GM13976 (cell line): ENCODE measurements at places on chromosomes 12 and 14.

- DNase-seq: no peak
These were observed 371.4 kb upstream of the TMTC1 start for GRCh38 chr12:30155001-30155730.

DNA sequence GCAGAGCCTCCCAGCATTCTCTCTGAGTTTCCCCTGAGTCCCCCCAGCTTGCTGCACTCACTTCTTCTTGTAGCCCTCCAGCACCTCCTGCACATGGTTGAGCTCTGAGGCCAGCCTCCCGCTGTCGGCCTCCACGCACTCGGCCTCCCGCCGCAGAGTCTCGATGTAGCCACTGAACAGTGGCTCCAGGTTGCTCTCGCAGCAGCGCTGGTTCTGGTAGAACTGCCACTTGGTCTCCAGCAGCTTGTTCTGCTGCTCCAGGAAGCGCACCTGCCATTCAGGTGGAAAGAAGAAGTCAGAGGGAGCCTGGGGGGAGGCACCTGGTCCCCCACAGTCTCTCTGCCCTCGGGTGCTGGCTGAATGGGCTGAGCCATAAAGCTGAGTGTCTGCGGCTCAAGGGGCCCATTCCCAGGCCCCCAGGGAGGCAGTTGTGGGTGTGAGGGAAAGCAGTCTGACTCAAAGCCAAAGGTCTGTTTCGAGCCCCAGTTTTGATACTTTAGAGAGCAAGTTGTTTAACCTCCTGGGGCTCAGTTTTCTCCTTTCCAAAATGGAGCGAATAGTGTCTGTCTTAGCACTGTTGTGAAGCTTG lies 2.3 kb downstream of the KRT85 start:
- no peak for DNase-seq

DNA sequence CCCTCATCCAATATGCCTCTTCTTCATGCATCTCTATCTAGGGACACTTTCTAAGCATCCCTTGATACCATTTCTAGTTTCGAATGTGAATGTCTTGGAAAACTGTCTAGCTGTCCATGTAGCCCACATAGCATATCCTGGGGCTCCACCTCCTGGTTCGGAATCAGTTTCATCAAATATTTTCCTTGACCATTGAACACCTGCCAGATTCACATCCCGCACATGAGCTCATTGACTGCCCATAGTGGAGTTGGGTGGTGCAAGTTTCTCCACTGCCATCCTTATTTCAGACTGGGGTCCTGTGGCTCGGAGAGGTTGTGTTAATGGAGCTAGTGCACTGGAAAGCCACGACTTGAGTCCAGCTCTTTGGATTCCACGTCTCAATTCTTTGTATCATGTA lies 58.6 kb upstream of the TMEM263 start:
- DNase-seq: no peak

- no peak for DNase-seq
These were observed 1013.6 kb downstream of the FLRT2 start for GRCh38 chr14:86543521-86543920.

DNA sequence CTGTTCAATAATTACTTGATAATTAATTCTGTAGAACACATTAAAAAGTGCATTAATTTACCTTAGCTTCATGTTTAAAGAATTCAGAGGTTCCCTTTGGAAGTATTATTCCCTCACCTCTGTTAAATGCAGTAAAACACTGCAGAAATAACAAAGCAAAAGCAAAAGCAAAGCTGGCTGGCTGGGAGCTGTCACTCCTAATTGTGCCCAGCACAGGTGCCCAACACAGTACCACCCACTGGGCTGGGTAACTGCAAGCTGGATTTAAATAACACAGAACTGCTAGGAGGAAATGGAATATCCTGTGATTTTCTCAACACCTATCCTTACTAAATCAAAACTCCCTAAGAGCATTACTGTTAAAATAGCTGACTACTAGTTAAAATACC lies 72.6 kb downstream of the SLC2A13 start:
- DNase-seq: no peak

GRCh38 chr12:13530966-13531365 lies 334.4 kb downstream of the EMP1 start:
- DNase-seq: no peak

- no peak for DNase-seq
These were observed 146.1 kb downstream of the METTL25 start for GRCh38 chr12:82504409-82504808.

- no peak for DNase-seq
These were observed 296.1 kb upstream of the SYT1 start for GRCh38 chr12:78568321-78569020.

DNA sequence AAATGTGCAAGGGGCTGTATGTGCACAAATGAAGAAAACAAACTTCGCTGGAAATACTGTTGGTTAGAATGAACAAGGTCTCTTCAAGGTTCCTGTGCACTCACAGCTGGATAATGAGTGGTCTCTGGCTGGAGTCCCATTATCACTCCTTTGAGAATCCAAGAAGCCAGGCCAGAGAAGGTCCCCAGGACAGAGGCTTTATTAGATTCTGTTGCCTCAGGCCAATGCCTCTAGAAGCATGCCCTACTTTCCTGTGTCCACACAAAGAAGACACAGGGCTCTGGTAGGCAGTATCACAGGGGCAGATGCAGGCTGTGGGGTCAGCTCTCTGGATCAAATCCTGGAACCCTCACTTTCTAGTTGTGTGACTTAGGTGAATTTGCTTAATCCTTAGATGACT lies 384.7 kb downstream of the GRIN2B start:
- no peak for DNase-seq

GRCh38 chr14:103362780-103363179 lies 22.4 kb upstream of the MARK3 start:
- DNase-seq: no peak

DNA sequence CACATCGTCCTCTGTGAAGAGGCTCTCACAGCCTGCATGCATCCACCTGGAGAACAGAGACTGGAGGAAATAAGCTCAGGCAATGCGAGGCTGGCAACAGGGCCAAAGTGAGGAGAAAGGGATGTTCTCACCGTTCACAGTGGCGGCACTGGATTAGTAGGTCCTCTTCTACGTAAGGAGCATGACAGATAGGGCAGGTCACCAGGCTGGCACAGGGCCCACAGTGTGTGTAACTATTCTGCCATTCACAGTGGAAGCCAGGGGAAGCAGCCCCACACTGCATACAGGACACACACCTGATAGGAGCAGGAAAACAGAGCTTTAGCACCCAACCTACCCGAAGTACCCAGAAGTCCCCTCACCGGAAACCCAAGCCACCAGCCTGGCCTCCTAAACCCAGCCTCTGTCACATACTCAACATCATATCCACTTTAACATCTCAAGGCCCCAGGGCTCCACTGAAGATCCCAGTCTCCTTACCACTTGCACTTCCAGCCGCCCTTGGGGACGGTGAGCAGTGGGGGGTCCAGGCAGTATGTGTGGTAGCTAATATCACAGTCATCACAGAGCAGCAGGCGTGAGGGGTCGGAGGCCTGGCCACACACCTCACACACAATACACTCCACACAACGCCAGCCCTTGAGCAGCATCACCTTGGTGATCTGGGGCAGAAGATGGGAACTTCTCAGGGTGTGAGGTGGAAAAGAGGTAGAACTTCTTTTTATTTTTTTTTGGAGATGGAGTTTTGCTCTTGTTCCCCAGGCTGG lies 14.3 kb downstream of the KMT2D start:
- no peak for DNase-seq

DNA sequence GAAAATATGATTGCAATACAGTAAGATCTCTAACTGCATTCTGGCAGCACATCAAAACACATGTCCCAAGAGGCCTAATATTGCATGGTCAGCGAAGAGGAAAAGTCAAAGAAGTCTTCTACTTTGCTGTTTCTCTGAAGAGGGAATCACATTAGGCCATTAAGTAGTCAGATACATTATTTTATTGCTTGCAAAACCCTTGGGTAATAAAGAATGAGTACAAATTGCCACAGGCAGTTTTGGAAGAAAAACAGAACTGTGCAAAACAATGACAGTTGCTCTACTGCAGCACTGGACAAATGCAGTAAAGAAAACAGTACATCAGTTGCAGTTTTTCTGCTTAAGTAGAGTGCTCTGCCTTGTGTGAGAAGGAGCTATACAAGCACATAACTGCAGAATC lies 211.9 kb downstream of the MED13L start:
- DNase-seq: no peak

- no peak for DNase-seq
These were observed 109.1 kb upstream of the MAX start for GRCh38 chr14:65211341-65211987.

DNA sequence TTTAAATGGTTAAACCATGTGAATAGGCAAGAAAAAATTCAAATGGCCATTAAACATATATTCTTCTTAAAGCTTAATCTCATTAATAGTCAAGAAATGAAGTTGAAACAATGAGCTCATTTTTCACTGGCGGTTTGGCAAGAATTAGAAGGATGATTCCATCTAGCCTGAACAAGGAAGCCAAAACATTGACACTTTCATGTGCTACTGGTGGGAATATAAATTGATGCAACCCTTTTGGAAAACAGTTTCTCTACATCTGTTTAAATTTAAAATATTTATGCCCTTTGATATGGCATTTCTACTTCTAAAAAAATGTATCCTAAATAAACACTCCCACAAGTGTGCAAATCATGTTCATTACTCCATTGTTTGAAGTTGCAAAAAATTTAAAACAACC lies 174.7 kb upstream of the HIF1A start:
- DNase-seq: no peak

- DNase-seq: no peak
These were observed 45.4 kb downstream of the AEBP2 start for GRCh38 chr12:19484738-19485137.

GRCh38 chr12:94150240-94151121 lies 2.1 kb downstream of the PLXNC1 start:
- DNase-seq: peak; percentile 50

DNA sequence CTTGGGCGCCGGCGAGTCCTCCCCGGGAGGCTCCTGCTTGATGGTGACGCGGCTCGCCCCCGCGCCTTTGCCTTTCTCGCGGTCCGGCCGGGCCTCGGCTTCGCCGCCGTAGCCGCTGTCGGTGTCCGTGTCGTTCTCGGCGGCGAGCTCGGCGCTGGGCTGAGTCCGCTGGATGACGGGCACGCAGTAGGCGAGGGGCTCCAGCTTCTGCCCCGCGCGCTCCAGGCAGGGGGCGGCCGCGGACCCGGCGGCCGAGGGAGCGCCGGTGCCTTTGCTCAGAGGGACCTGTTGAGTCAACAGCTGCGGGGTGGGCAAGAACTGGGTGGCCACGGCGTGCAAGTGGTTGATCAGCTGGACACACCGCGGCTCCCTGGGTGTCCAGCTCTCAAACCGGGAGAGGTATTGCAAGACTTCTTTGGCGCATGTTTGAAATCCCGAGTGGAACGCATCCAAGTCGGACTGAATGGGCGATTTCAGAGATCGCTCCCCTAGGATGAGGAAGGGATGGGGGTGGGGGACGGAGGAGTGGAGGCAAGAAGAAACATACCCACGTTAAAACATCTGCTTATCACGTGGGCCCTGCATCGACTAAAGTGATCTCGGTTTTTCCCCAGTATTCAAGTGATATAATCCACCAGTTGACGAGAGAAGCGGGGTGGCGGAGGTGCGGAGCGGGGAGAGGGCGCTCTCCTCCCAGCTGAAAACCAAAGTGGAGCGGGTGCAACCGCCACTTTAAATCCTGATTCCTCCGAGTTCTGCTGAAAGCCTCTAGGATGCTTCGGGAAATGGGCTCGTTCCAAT lies 2.0 kb downstream of the BHLHE41 start:
- DNase-seq: peak; percentile 60

DNA sequence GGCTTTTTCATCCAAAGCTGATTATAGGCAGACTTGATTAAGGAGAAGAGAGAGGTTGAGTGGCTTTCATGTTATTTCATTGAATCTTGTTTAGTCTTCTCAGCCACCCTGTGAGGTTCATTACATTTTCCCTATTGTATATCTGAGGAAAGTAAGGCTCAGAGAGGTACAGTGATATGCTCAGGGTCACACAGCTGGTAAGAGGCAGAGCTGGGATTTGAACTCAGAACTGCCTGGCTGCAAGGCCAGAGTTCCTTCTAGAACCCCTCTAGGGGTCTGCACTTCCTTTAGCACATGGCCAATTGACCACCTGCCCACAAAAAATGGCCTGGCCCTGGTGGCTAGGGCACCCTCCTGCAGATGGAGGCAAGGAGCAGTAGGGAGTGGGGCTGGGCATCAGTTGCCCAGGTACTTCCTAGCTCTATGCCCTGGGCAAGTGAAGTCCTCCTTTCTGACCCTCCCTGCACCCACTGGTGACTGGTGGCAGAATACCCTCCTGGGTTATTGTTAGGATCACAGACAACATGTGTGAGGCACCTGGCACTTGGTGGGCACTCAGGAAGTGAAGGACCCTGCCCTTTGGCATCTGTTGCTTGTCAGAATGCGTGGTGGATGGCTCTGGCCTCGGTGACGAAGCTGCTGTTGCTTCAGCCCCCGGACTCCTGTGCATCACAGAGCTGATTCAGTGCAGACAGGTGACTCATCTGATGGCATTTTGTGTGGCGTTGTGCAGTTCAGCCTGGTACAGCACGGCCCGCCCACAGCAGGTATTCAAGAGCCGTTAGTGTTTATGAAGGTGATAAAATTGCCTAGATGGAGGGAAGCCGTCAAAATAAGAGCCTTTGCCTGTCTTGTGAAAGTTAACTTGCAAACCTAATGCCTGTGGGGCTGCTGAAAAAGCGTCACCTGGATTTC lies 115.8 kb downstream of the SLC25A47 start:
- DNase-seq: no peak

GRCh38 chr14:24385524-24385923 lies 13.3 kb upstream of the NYNRIN start:
- no peak for DNase-seq

GRCh38 chr12:81843599-81843998 lies 84.4 kb upstream of the PPFIA2 start:
- no peak for DNase-seq

DNA sequence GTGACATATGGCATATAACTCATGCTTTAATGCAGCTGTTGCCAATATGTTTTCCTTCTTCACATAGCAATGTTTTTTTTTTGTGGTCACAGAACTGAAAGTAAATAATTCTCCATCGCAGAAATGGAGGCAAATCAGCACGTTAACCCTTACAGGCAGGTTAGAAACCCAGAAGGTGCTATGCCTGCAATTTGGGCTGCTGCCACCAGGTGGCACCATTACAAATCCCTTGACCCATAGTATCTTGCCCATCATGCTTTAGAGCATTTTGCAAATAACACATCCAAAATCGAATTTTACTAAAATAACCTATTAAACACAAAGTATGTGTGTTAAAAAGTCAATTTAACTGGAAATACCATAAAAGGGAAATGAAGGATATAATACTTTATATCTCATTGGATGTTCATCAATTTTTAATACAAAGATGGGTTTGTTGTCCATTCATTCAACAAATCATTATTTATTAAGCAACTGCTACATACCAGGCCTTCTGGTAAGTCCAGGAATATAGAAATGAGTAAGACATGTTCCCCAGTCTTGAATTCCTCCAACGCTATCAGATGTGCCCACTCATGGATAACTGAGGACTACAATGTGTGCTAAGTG lies 340.1 kb downstream of the GLT1D1 start:
- DNase-seq: peak; percentile 42

DNA sequence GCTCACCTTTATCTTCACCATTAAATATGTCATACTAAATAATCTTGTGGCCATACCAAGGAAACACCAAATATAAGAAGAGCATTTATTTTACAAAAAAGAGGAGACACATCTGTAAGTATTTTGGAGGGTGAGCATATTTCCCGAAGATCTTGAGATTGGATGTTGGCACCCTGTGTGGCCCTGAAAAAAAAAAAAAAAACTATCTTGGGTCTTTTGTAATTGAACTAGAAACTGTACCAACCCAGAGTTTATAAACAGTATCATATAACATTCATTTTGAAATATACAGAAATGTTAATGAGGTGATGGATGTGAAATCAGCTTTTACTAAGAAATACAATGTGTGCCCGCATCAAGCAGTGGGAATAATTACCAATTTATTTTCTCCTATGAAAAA lies 104.0 kb upstream of the FRMD6 start:
- DNase-seq: no peak

- DNase-seq: no peak
These were observed 4.0 kb upstream of the CKAP4 start for GRCh38 chr12:106251631-106252455.
